ENCODE measurements at places on chromosomes 7 and 10.

DNA sequence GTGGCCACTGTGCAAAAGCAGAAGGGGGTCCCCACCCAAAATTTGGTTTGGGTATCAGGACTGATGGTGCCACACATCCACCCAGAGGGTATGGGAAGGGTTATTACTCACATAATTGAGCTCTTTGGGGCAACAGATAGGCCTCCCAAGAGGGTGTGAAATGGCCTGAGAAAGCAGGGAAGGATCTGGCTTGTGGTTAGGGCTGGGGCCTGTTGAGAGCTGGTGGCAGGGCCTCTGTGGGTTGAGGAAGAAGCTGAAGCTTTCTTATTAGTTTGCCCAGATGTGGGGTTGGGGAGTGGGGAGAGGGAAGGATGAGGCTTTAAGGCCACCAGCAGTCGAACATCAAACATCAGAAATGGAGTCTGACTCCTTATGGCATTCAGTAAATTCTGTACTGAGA, 18.3 kb upstream of the MKI67 start:
- no peak for DNase-seq

DNA sequence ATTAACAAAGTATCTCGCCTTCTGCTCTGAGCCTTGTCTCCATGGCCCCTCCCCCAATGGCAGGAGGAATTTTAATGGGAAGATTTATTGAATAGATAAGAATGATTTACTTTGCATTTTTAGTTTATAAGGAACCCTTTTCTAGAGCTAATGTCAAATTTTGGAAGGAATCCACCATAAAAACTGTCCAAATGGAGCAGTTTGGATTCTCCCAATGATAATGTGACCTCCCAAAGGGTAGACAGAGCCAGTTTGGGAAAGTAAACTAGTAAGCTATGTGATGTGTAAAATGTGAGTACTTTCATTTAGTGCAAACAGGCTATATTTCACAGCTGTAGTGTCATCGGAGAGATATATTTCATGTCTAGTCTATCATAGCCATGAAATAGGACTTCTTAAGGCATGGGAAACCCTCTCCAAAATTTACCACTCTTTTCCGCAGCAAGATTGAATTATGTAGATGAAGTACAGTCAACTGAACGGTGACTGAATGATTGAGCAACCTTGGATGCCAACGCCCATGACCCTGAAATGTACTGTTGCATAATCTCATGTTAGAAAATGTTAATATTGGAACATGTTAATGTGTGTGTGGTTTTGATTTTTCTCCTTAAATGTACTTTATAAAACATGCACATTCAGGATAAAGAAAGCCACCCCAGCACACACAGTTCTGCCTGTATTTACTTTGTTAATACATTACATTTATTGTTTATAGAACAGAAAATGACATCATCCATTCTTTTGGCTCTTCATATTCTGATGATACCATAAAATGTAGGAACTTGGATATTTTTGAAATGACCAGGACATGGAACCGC, 140.6 kb downstream of the NRP1 start:
- DNase-seq, result no peak

DNA sequence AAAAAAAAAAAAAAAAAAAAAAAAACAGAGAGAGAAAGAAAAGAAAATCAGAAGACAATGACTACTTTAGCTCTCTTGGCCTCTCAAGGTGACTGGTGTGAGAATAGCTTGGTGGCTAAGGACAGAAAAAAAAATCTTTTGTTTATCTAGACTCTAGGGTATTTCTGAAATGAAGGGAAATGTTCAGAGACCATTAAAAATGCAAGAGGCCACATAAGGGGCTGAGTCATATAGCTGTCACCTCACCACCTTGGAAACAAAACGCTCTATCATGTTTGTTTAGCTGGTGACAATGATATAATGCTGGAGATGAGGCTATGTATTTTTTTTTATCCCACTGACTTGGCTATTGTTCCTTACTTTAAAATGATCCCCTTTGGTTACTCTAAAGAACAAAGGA, 287.0 kb upstream of the CDC14C start:
- DNase-seq, result peak; percentile 90

GRCh38 chr10:79129361-79129997, 60.7 kb downstream of the ZMIZ1 start:
- DNase-seq, result no peak

GRCh38 chr10:17250736-17251135, 22.7 kb downstream of the VIM start:
- no peak for DNase-seq

- no peak for DNase-seq
Observed at GRCh38 chr10:124099604-124100003, 6.2 kb upstream of the CHST15 start.

GRCh38 chr10:17229016-17229716, 1.1 kb downstream of the VIM start:
- DNase-seq, result no peak

GRCh38 chr7:44240983-44241510, 40.3 kb downstream of the YKT6 start:
- peak; percentile 82 for DNase-seq

DNA sequence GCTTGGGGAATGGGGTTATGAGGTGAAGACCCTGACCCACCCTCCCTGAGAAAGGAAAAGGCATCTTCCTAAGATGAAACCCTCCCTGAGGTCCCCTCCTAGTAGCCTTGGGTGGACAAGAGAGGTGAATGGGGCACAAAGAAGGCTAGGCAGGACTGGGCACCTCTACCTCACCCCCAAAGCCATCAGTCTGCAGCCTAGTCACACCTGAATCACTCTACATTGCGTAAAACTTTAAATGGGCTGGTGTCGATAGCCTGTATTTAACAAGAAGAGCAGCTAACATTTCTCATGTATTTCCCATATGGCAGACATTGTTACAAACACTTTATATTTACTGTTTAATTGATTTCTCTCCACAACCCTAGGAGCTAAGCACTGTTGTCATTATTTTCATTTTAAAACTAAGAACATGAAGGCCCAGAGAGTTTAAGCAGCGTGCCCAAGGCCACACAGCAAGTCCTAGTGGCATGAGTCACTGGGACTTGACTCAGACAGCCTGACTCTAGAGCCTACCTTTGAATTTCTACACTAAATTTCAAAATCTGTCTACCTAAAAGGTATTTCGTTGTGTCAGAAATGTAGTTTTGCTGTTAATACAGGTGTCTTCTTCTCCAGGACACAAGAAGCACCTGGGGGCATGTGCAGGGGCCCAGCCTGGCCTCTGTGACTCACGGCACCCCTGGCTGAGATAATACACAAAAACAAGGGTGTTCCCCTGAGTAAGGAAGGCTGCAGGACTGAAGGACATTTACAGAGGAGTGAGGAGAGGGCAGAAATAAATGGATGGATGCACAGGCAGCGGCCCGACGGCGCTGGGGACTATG, 3.4 kb downstream of the AOC1 start:
- DNase-seq, result no peak

- DNase-seq, result no peak
Observed at GRCh38 chr10:17413876-17414275, 40.5 kb downstream of the ST8SIA6 start.

- DNase-seq, result no peak
Observed at GRCh38 chr7:151398446-151399304, 11.2 kb downstream of the WDR86 start.

DNA sequence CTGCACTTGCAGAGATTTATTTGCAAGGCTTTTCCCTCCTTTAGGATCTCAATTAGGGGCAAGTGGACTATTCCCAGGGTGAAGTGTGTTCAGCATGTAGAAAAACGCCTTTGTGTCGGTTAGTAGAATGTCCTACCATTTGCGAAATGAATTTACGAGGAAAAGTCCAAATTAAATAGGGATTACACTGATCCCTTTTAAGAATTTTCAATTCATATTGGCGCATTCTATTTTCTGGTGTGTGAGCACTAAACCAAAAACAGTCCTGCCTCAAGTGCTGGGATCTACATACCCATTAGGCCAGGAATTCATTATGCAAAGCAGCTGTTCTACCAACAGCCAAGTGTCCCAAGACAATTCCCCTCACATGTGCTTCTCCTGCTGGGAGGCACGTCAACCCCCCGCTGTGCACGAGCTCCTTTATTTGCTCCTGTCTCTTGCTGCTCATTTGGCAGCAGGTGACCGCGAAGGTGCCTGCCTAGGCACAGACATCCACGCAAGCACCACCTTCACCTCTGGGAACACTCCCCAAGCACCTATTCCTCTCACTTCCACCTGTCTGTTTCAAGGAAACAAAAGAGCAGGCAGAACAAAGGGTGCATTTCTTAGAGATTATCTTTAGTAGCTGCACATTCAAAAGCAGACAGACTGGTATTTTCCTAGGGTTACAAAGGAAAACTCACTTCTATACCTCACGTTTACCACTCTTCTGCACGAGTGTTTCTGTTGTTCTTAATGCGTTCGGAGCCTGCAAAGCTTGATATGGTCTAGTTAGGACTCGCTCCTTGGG, 134.6 kb upstream of the FGFR2 start:
- no peak for DNase-seq

GRCh38 chr7:139360948-139361307, 1.2 kb downstream of the LUC7L2 start:
- DNase-seq, result no peak

DNA sequence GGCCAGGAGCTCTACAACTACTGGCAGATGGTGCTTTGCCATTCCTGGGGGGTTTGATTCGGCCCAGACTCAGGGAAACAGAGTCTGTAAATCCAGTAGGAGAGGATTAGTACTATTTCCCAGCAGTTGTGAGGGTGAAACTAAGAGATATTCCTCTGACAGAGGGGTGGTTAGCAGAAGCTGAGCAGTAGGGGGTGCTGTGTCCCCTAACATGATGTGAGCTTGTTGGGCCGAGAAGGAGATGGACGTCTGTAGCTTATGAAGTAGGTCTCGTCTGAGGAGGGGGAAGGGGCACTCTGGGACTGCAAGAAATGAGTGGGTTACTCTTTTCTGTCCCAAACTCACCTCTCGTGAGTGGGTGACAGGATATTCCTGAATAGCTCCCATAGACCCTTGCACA, 179.2 kb upstream of the MBL2 start:
- DNase-seq, result no peak
